ENCODE measurements at places on chromosomes 6 and 20.

DNA sequence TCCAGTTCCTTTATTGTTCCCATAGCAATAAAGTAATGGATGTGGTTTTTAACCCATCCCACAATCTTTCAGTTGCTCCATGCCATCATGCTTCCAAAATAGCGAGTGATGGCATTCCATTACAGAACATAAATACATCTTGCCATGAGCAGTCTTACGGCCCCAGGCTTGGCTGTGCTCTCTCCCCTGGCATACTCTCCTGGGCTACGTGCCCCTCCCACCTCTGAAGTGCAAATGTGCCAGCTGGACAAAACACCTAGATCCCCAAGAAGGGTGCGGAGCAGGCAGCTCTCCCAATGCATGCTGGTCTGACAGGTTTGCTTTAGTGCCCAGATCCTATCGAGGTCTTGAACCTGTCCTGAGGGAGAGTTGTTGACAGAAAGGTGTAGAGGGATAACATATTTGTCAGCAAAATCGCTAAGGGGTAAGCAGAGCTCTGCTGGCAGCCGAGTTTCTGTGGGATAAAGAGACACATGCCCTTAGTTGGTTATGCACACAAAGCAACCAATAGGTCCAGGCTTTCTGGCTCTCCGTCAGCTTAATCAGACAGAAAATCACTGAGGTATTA, 43.9 kb upstream of the PAX1 start:
- DNase-seq, result no peak

- peak; percentile 9 for DNase-seq
Observed at GRCh38 chr20:60203451-60203850, 245.2 kb downstream of the CDH26 start.

- DNase-seq, result peak; percentile 50
Observed at GRCh38 chr20:32510601-32511357, 74.4 kb downstream of the NOL4L start.

- DNase-seq, result no peak
Observed at GRCh38 chr6:93021235-93021915, 398.0 kb downstream of the EPHA7 start.

GRCh38 chr20:57409672-57410397, 18.6 kb downstream of the RBM38 start:
- DNase-seq, result peak; percentile 11

DNA sequence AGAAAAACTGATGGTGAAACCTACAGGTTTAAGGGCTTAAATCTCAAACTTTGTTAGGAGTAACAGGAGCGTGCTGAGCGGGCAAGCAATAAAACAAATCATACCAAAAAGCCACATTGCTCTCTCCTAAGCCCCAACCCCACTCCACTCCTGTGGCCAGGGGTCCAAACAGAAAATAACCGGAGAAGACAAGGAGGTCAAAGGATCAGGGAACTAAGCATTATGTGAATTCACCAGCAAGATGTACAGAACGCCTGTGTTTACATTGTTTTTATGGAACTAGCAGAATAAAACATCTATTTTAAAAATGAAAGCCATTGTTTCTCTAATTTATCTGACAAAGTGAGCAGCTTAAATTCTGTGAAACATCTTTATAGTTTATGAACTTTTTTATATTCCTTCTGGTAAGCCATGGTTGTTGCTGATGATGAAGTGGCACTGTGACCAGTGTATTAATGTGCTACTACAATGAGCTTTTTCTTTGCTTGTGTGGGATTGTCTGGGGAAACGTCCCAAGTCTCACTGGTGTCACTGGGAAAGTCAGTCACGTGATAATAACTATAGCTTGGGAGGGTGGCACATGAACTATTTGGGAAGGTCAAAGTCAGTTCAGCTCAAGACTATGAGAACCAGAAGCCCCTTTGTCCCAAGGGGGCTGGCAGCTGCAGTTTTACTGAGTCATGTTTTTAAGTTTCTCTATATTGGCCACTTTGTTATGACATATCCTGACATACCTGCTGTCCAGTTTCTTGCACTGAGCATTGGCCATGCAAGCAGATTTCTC, 9.8 kb downstream of the FAM210B start:
- no peak for DNase-seq

- DNase-seq, result no peak
Observed at GRCh38 chr20:39318911-39319310, 356.8 kb downstream of the DHX35 start.

- DNase-seq, result no peak
Observed at GRCh38 chr6:14695579-14695978, 550.3 kb upstream of the JARID2 start.

- peak; percentile 65 for DNase-seq
Observed at GRCh38 chr6:68134796-68135195, 500.3 kb upstream of the ADGRB3 start.

DNA sequence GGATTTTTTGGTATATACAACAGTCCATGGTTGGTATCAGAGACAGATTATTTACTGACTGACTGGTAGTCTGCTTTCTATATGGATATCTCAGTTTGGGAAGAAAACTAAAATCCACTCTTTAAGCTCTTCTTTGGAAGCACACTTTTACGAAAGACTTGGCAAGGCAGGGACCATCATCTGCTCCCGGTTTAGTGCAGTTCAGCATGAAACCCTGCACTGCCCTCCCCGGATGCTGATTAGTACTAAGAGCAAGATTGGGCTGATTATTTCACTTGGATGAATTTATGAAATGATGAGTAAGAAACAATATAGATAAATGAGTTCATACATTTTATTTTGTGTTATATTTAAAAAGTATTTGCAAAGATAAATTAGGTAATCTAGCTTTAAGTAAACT, 56.3 kb downstream of the RGS17 start:
- DNase-seq, result no peak

GRCh38 chr6:100230953-100231316, 233.8 kb downstream of the SIM1 start:
- DNase-seq, result no peak

DNA sequence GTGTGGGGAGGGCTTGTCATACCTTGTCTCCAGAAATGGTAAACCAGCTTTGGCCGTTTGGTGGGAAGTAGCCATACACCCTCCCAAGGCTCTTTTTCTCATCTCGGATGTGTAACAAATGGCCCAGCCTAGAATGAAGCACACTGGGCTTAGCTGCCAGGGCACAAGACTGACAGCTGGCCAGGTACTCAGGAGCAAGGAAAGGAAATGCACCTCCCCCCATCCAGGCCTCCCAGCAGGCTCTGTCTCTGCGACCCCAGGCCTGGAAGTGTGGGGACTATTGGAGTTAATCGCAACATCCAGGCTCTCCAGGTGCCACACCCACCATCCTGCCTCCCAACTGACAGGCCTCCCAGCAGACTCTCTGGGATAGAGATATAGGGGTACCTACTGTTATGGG, 43.0 kb downstream of the MRS2 start:
- no peak for DNase-seq

GRCh38 chr20:14604143-14604542, 266.7 kb upstream of the FLRT3 start:
- no peak for DNase-seq

GRCh38 chr6:41741625-41742490, 5.3 kb downstream of the PGC start:
- no peak for DNase-seq

- DNase-seq, result no peak
Observed at GRCh38 chr6:165726290-165726875, 63.3 kb upstream of the PDE10A start.

- DNase-seq, result no peak
Observed at GRCh38 chr20:3904224-3904623, 15.0 kb downstream of the PANK2 start.

- peak; percentile 9 for DNase-seq
Observed at GRCh38 chr6:64955435-64955848, 751.6 kb downstream of the EYS start.

Measured in amniotic epithelial cell (primary cell).